ENCODE measurements at places on chromosomes 12 and 14.

DNA sequence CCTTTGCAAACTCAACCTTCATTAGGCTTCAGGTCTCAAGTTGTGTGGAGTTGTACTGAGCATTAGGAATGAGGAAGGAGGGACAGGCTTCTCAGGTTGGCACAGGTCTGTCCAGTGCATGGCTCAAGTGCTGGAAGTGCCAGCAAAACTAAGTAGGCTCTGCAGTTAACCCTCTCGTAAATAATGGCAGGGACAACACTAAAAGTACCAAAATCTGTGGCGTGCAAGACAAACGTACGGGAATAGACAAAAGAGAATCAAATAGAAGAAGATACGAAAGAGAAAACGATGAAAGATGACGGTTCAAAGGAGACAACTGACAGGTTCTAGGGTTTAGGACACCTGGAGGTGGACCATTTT lies 612 bp downstream of the TRAPPC6B start:
- DNase-seq: no peak

DNA sequence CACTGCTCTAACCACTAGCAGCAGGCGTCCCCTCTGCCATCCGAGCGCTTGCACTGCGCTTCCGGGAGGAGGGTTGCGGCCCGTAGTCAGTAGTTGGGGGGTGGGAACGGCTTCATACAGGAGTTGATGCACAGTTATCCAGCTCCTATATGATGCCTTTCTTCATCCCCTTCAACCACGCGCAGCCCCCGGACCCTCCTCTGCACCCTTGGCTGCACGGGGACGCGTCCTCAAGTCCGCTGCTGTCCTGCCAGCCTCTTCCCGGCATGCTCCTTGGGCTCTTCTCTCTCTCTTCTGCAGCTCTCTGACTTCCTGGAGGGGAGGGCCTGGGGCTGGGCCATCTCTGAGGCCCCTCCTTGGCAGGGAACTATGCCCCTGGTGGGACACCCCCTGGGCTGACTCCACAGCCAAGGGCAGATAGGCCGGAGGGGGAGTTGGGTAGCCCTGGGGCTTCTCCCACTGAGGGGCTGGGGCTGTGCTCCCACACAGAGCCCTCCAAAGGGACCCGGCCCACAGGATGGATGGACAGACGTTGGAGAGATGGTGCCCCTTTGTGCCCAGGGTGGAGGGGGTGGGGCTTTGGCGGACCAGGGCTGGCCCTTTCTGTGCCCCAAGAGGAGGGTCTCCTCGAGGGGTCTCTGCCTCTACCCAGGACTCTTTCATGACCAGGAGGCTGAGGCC lies 29.0 kb downstream of the RTL1 start:
- no peak for DNase-seq

DNA sequence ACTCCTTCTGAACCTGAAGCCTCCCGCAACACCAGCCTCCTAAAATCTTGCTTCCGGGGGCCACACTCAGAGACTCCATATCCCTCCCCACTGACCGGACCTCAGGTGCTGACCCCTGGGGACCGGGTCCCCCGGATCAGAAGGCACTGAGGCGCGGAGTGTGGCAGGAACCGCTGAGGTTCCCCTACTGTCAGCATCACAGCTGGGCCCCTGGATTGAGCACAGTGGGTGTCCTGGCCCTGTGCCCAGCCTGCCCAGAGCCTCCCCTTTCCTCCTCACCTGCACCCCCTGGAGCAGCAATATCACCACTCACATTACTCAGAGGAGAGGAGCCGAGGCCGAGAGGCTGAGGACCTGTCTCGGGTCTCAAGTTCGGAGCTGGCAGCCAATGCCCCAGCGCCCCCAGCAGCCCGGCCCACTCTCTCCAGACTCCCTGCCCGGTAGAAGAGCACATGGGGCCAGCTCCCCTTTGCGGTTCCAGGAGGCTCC lies 101.2 kb upstream of the EIF5 start:
- no peak for DNase-seq

DNA sequence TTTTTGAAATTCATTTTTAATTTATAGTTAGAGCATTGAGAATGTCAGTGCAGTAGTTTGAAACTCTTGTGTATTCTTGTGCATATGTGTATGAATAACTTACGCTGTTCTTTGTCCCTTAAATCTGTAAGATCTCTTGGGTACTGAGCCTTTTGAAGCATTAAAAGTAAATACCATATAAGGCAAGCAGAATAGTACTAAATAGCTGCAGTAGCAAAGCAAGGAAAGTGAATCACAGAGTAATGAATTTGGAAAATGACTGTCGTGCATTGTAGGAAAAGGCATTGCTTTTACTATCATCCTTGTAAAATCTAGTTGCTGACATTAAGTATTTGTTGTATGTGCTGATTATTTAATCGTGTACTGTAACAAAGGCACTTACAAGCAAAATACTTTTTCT lies 12.1 kb downstream of the CNOT2 start:
- DNase-seq: peak; percentile 23

DNA sequence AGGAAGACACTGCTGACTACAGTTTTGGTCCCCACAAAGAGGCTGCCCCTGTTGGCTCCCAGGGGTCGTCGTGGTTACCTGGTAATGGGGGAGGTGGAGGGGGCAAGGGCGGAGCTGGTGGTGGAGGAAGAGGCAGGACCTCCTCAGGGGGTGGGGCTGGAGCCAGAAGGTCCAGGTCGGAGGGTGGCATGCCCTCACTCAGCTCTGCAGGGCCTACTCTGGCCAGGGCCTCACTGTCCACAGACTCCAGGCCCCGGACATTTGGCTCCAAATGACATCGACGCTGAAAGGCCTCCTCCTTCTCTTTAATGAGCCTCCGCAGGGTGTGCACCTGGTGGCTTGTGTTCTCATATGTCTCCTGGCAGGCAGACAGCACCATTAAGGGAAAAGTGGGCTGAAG lies 28.5 kb downstream of the PRPF40B start:
- DNase-seq: no peak

DNA sequence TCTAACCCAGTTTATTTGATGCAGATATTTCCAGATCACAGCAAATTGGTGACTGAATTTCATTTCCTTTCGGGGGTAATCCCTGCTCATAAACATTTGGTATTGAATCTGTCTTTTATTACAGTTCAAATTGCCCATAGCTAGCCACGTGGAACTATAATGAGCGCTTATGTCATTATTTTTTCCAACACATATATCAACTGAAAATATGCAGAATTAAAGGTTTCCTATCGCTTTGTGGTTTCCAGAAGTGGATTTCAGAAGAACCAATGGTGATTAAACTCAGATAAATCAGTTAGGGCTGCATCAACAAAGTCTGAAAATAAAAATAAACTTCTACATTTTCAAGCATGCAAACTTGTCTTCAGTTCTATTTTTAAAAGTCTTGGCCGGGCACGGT lies 111.9 kb downstream of the PIK3C2G start:
- DNase-seq: peak; percentile 54

DNA sequence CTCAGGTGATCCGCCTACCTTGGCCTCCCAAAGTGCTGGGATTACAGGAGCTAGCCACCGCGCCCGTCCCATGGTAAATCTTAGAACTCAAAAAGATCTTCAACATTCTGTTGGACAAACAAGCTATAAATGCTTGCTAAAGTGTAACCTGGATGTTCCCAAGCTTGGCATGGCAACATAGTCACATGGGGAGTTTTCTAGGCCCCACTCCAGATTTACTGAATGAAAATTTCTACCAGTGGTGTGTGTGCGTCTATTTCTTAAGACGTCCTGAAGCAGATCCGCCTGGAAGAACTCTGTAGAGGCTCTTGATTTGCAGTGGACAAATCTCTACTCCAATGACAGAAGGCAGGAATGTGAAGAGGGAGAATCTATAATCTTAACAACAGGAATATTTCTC lies 59.9 kb downstream of the ZFYVE21 start:
- no peak for DNase-seq

- DNase-seq: no peak
Observed at GRCh38 chr14:100398044-100398443, 74.9 kb downstream of the SLC25A47 start.

- DNase-seq: no peak
Observed at GRCh38 chr14:105351410-105351809, 36.9 kb downstream of the PACS2 start.

GRCh38 chr12:98227162-98227561 lies 288.2 kb upstream of the TMPO start:
- DNase-seq: peak; percentile 13

DNA sequence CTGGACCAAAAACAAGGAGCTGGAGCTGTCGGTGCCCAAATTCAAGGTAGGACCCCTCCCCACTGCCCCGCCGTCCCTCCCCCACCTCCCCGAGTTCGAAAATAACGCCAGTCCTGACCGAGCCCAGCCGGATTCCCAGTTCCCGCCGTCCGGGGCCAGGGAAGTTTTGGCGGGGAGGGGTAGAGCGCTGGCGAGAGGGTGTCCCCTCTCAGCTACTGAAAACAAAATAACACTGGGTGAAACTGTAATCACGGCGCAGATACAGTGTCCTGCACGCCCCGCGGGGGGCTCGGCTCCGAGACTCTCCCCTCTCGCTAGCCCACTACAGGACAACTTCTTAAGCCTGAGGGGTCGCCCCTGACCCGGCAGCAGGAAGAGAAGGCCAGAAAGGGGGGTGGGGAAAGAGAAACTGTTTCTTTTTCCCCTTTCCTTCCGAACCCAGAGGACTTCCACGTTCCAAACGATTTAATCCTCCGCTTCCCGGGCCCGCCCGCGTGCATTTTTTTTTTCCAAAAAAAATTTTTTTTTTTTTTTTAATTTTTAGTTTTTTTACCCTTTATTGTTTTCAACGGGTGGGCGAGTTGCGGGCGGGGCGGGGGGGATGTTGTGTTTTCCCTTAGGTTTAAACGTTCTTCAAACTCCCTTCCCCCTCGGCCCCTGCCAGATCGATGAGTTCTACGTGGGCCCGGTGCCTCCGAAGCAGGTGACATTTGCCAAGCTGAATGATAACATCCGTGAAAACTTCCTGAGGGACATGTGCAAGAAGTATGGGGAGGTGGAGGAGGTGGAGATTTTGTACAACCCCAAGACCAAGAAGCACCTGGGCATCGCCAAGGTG lies 1.6 kb downstream of the SETD1B start:
- no peak for DNase-seq

DNA sequence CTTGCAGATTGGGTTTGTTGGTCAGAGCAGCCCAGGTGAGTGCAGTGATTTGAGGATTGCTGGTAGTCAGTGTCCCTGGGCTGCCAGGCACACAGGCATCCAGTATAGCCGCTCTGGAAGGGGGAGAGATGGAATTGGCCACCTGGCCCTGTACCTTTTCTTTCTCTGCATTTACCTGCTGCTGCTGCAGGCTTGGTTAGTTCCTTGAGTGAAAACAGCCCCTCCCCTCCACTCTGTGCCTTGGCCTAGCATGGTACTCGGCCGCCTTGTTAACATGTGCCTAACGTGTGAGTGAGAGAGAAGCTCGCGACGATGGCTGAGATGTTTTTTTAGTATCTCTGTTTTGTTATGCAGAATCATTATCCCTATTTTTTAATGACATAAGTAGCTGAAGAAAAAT lies 49.3 kb upstream of the AMN start:
- no peak for DNase-seq

DNA sequence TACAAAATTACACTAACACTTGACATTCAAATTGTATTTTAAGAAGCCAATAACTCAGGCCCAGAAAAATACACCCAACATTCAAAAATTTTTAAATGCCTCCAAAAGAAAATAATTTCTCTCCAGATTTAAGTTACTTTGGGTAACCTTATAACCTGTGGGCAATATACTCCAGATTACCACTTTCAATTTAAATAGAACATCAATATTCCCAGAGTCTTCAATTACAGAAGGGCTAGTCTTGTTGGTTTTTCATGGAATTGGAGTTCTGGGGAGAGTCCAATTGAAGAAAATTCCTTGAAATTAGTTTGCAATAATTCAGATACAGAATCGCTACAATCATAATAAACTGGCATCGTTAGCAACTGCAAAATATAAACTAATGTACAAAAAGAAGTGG lies 2.0 kb downstream of the PPP4R3A start:
- DNase-seq: no peak

DNA sequence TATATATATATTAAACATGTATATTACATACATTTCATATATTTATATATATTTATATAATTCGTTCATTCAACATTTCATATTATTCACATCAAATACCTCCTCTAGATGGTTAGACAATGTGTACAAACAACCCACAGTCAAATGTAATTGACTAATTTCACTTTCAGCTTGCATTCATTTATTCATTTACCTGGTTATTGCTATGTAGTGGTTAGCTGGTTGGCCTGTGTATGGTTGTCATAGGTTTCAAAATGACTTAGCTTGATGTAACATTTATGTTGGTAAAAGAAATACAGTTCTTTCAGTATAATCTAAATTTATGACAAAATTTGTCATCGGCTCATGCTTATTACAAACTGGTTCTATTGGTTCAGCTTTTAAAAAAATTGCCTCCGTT lies 389 bp downstream of the OR4K13 start:
- no peak for DNase-seq

- DNase-seq: no peak
Observed at GRCh38 chr12:29707846-29708245, 75.9 kb downstream of the TMTC1 start.

- no peak for DNase-seq
Observed at GRCh38 chr12:50514526-50515276, 9.9 kb downstream of the DIP2B start.

DNA sequence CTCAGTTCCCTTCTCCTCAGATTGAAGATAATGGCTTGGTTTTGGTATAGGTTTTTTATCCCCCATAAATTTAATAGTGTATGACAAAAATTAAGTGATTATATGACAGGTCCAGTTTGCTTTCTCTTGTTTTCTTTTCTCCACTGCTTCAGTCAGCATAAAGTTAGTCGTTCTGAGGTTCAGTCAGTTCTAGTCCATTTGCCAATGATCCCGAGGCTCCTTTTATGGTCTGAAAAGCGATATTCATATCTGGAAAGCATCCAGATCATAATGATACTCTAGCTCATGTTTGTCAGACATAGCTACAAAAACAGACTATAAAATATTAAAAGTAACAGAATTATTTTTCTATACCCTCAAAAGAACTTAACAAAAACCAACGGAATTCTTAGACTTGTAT lies 67.1 kb upstream of the SLC38A4 start:
- no peak for DNase-seq

- DNase-seq: no peak
Observed at GRCh38 chr14:92551044-92551841, 37.7 kb downstream of the RIN3 start.

DNA sequence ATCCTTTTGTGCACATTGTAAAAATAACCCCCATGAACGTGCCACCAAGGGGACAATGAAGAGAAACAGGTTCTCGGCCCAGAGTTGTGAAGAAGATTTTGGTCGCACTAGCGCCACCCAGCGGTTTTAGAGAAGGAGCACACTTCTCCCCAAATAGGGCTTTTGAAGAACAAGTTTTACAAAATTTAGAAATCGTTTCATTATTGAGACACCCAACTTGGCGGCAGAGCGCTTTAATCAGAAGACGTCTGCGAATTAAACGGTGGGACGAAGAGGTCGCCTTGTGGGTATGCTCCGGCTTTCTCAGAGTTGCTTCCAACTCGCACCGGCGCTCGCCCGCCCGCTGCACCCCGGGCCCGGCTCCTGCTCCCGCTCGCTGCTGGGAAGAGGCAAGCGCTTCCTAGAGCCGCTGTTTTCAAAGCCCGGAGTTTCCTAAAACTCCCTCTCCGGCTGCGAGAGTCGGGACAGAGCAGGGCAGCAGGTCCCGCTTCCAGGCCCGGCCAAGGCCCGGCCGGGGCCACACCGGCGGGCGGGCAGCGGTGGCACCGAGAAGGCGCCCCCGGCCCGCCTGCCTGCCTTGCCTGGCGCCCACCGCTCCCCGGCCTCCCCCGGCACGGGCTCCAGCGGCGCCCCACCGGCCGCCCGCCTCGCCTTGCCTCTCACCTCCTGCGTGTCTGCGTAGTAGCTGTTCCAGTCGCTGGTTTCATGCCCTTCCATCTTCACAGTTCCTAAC lies 645 bp downstream of the FOXA1 start:
- DNase-seq: peak; percentile 67

GRCh38 chr12:10361084-10361483 lies 28.8 kb downstream of the KLRK1 start:
- DNase-seq: no peak

GRCh38 chr12:22481547-22482104 lies 62.7 kb downstream of the C2CD5 start:
- DNase-seq: no peak

All from AG10803 (cell line).